DMS79 (cell line): ENCODE measurements at places on chromosomes 5 and 9.

DNA sequence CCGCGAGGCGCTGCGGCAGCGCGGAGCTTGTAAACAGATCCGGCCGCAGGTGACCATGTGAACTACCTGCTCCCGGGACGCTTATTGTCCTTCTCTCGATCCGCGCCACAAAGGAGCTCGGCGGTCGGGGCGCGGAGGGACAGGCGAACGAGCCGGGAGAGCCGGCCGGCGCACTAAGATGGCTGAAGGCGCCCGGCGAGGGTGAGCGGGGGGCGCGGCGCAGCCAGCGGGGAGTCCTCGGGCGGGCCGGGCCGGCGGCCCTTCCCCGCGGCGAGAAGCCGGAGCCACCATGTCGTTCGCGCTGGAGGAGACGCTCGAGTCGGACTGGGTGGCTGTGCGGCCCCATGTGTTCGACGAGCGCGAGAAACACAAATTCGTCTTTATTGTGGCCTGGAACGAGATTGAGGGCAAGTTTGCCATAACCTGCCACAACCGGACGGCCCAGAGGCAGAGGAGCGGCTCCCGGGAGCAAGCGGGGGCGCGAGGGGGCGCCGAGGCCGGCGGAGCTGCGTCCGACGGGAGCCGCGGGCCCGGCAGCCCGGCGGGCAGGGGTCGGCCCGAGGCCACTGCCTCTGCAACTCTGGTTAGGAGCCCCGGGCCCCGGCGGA, 535 bp downstream of the JMY start:
- DNase-seq = no peak

- no peak for DNase-seq
Measured at GRCh38 chr5:115263078-115263380, 352 bp upstream of the PGGT1B start.

DNA sequence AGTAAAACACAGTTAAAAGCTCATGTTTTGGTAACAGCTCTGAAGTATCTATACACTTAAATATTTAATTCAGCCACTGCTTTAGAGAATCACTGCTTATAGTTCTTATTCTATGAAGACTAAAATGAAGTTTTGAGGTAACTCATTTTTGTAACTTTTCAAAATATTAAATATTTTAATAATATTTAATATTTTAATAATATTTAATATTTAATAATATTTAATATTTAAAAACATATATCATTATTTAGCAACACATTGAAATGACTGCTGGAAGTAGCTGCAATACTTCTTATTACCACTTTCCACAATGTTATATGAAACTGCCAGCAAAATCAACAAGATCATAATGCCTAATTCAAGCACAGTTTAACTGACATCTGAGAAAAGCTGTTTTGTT, 18.7 kb upstream of the GCNT4 start:
- no peak for DNase-seq

- no peak for DNase-seq
Measured at GRCh38 chr5:133130387-133131118, 78.7 kb downstream of the HSPA4 start.

- DNase-seq = no peak
Measured at GRCh38 chr5:89724379-89725095, 685.0 kb downstream of the CETN3 start.

- no peak for DNase-seq
Measured at GRCh38 chr5:120463991-120464626, at the start of gene PRR16. PRR16 (plus strand) TSS chr5:120464300.

GRCh38 chr9:128706045-128706444, 3.7 kb downstream of the PKN3 start:
- DNase-seq = no peak

DNA sequence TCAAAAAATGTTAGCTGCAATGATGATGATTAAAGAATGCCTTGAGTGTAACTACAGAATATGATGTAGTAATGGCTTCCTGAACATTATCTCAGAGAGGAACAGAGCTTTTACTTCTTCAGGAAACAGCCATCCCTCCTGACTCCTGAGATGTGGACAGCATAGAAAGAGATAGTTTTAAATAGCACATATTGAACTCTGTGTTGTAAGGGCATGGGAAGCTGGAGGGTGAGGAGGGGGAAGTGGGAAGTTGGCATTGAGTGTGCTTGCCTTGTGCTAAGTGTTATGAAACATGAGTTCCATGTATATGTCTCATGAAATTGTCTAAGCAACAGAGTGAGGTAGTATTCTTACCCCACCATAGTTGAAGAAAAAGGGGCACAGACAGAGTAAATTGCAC, 161.5 kb upstream of the SLC28A3 start:
- no peak for DNase-seq

DNA sequence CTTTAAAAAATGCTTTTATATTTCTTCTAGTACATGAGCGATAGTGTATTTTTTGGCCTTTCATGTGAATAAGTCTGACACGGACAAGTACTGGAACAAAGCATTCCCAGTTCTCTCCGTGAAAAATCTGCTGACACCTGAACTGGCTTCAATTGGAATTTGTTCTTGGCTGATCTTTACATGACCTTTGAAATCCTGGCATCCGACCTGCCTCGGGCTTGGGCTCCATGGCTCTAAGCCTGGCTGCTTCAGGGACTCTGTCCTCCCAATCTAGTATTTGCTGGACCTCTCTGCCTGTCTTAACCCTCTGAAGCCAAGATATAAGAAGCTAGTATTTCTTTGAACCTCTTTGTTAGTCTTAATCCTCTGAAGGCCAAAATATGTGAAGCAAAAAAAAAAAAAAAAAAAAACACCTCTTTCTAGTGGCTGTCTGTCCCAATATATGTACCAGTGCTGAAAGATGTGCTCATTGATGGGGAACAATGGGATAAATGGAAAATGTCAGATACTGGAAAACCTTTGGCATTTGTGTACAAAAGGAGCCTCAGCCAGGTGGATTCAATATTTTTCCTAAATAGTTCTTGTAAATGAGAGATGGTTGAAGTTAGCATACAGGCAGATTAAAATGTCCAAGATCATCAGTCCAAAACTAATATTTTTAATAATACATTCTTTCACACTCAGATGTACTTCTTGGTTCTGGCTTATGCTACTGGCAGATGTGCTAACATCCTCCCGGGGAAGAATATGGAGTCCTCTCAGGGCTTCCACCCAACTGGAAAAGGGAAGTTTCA, 470.6 kb downstream of the TUSC1 start:
- no peak for DNase-seq

- DNase-seq = no peak
Measured at GRCh38 chr9:35965011-35965410, 7.1 kb upstream of the OR2S2 start.

DNA sequence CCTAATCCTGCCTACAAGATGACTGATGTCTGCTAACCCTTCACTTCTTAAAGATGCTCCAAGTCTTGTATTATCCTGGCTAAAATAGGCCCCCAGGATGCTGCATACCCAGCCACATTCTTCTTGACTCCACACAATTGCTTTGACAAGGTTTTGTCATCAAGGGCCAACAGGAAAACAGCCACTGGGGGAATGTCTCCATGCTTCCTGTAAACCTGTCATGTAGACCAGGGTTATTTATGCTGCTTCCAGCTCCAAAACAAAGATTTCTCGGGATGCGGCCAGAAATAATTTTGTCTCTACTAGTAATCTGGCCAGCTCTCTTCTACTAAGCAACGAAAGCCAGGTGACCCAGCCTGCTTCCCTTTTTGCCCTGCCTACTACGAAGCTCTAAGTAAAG, 53.8 kb downstream of the SHB start:
- no peak for DNase-seq

GRCh38 chr9:70510157-70510770, 95.8 kb upstream of the KLF9 start:
- no peak for DNase-seq

- no peak for DNase-seq
Measured at GRCh38 chr5:125848751-125849150, 574.5 kb upstream of the GRAMD2B start.

DNA sequence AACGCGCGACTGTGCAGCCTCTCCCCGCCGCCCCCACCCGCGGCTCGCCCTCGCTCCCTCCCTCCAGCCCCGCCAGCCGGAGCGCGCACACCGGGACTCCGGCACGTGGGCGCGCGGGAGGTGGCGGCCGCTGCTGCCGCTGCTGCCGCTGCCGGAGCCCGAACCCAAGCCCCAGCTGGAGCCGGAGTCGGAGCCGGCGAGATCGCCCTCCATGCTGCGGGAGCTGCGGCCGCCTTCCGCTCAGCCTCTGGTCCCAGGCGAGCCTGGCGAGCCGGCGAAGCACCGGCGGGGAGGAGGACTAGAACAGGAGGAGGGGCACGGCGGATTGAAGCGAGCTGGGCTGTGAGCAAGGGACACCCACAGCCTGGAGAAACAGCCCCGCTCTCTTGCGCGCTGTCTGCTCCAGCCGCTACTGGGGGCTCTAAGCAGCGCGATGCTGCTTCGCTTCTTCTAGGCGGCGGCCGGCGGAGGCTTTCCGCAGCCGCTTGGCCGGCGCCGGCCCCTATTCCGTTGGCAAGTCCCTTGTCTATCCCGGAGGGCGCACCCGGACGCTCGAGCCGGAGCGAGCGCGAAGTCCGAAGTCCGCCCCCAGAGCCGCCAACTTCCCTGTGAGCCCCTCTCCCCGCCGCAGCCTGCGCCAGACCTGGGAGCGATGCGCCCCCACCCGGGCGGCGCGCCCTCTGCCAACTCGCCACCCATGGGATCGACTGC, 598.7 kb upstream of the SGCD start:
- peak; percentile 38 for DNase-seq

DNA sequence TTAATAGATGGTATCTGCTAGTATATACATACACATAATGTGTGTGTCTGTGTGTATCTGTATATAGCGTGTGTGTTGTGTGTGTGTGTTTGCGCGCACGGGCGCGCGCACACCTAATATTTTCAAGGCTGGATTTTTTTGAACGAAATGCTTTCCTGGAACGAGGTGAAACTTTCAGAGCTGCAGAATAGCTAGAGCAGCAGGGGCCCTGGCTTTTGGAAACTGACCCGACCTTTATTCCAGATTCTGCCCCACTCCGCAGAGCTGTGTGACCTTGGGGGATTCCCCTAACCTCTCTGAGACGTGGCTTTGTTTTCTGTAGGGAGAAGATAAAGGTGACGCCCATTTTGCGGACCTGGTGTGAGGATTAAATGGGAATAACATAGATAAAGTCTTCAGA, 757 bp downstream of the FXN start:
- DNase-seq = no peak

- DNase-seq = no peak
Measured at GRCh38 chr5:132749506-132749905, 2.3 kb downstream of the CCNI2 start.

GRCh38 chr5:136749016-136749415, 383.7 kb upstream of the TRPC7 start:
- no peak for DNase-seq

DNA sequence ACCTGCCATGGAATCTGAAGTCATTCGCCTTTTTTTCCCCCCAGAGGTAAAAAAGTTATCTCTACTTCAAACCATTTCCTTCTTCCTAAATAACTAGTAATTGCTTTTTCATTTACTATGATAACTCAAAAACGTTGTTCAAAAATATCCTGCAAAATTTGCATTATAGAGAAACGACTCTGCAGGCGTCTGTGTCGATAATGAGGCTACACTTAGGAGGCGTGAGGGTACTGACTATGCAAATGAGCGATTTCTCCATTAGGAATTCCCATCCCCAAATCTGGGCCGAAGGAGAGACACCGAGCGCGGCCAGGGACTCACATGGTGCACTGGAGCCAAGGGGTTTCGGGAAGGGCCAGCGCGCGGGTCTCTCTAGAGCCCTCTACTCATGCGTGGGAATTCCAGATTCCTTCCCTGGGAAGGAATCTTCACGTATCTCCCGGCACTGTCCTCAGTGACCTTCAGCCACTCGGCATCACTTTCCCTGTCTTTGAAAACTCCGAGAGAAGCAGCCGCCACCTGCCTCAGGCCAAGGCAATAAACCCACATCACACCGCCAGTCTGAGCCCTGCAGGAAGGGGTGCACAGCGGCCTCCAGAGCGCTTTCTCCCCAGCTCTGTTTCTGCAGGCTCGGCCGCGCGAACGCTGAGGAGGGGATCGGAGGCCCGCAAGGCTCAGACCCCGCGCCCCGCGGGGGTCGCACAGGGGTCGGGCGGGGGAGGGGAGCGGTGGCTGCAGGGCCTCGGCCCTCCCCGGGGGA, 718 bp upstream of the DENND4C start:
- DNase-seq = peak; percentile 64

- peak; percentile 77 for DNase-seq
Measured at GRCh38 chr9:137168904-137169856, 671 bp downstream of the LRRC26 start.

DNA sequence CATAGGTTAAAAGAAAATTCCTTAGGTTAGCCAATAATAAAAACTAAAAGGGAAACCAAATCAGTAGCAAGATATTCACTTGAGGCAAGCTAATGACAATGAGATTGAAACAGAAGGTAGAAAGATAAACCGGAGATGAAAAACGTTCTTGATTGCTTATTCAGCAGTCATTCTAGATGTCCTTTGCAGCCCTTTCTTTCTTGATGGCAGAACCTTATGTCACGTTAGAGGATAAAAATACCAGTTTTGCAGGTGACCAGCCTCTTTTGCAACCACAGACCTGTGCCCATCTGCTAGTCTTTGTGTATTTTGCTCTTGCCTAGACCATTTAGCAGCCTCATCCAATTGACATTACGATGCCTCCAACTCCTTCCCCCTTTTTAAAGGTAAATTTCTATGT, 337.8 kb downstream of the DMAC1 start:
- DNase-seq = no peak

- no peak for DNase-seq
Measured at GRCh38 chr9:135664801-135665794, 2.0 kb downstream of the LCN9 start.

DNA sequence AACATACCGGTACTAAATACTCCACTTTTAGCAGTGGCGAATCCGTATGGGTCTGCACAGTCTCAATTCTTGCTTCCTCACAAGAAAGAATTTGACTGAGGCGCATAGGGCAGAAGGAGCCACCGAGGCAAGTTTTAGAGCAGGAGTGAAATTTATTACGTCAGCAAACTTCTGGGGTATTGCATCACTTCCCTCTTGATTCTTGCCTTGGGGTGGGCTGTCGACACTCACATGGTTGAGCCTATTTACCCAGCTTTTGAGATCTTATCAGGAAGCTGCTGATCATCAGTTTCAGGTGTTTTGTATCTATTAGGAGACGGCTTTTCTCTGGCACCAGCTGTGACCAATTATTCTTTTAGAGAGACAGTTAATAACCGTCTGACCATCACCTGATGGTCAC, 111.5 kb upstream of the CCNH start:
- no peak for DNase-seq

DNA sequence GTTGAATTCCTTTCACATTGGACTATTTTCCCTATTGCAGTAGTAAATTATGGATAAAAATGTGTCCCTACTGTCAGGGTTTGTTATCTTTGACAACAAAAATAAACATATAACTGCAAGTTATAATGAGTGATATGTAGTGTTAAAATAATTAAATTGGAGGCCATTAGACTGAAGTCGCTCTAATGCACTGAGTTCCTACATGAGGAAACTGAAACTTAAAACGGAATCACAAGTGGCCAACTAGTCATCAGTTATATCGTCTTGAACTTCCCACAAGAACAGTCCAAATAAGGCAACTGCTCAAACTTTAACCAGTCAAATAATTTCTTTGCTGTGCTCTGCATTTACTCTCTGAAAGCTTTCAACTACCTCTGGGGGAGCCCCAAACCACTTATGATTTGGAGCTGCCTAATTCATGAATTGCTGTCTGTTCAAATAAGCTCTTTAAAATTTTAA, 2.1 kb upstream of the IFT74 start:
- no peak for DNase-seq
